ENCODE measurements at places on chromosomes 7 and 10. TPM values are rescaled to one million over a fixed set of nuclear protein-coding genes. Genes with fewer than 3 reads are reported as not detected.

DNA sequence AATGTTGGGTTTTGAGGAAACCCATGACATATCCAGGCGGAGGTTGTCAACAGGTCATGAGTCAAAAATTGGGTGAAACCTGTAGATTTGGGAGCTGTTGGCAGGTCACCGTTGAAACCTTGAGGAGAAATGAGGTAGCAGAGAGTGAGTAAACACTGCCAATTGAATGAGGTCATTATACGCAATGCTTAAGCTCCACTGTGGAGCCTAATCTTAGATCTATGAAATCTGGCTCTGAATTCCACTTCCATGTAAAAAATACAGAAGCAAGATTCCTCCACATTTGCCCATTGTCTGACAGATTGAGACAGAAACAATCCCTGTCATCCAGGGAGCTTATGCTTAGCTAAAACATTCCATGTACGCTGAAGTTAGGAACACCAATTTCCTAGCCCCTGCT lies 76.0 kb upstream of the IL6 start:
- H3K4me1 ChIP-seq, result no peaks in the 10 kb centered on the region
- H3K27ac ChIP-seq, result no peak overlapping the region
- H3K36me3 ChIP-seq, result no peaks in the 10 kb centered on the region
- DNase-seq, result no peak
- H3K27me3 ChIP-seq, result no peaks in the 10 kb centered on the region

GRCh38 chr10:60271319-60272040 lies 118.2 kb downstream of the ANK3 start:
- H3K27me3 ChIP-seq, result no peaks in the 10 kb centered on the region
- no peak overlapping the region for H3K4me3 ChIP-seq
- H3K27ac ChIP-seq, result no peak overlapping the region
- DNase-seq, result no peak
- H3K4me1 ChIP-seq, result no peaks in the 10 kb centered on the region

GRCh38 chr7:26368542-26368941 lies 76.9 kb downstream of the SNX10 start:
- no peak for DNase-seq
- peaks cover 4% of the 10 kb centered on the region for H3K4me1 ChIP-seq
- no peak overlapping the region for H3K27ac ChIP-seq
- H3K4me3 ChIP-seq, result no peak overlapping the region

- no peak for DNase-seq
- H3K36me3 ChIP-seq, result no peaks in the 10 kb centered on the region
- H3K4me3 ChIP-seq, result no peak overlapping the region
- no peak overlapping the region for H3K27ac ChIP-seq
- peaks cover 13% of the 10 kb centered on the region for H3K4me1 ChIP-seq
Measured at GRCh38 chr10:48941427-48942075, 1.9 kb upstream of the LRRC18 start.

DNA sequence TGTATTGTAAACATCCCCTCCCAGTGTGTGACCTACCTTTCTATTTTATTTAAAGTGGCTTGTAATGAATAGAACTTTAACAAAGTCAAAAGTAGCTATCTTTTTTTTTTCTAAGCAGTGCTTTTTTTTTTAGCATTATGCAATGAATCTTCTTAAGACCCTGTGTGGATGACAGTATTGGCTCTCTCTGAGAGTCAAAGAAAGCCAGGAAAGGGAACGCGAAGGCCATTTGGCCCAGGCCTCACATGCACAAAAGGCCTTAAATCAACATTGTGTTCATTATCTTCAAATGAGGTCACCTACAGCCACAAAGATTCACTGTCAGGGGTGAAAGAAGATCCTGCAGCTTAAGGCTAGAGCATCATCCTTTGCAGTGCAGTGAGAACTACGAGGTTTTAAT lies 721.5 kb downstream of the GRID1 start:
- no peaks in the 10 kb centered on the region for H3K27me3 ChIP-seq
- H3K27ac ChIP-seq, result no peak overlapping the region
- DNase-seq, result no peak
- H3K4me1 ChIP-seq, result peaks cover 35% of the 10 kb centered on the region
- H3K4me3 ChIP-seq, result no peak overlapping the region

DNA sequence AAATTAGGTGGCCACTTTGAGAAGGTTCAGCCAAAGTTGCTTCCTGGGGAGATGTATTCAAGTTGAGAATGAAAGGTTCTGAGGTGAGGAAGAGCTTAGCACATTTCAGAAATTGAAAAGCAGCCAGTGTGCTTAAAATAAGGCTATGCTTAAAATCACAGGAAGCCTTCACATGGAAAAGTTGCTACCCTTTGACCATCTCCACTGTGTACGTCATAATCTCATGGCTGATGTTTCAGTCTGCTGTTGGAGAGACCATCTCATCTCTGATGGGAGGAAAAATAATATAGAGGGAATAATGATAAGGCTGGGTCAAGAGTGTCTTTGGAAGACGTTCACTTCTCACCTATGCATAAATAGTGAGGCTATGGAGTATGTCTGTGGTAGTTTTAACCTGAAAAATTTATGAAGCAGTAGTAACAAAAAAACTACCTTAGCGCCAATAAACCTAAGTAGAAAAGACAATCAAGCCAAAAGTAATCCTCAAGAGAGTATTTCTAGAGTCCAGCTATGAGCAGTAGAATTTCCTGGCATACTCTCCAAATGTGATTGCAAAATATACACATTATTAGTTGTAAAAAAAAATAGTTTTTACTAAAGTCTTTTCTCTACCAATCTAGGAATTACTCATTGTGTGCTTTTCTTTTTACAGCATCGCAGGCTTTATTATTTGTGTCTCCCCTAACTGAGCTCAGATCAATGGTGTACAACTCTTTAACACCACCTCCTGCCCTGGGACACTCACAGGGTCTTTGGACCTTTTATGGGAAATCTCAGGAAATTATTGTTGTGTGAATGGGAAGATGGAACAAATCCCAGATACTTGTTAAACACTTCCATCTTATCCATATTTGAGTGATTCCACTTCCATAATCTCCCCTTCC lies 435.2 kb upstream of the LRGUK start:
- no peaks in the 10 kb centered on the region for H3K36me3 ChIP-seq
- H3K4me1 ChIP-seq, result no peaks in the 10 kb centered on the region
- no peak overlapping the region for H3K4me3 ChIP-seq
- no peak for DNase-seq
- H3K27ac ChIP-seq, result no peak overlapping the region
- H3K27me3 ChIP-seq, result no peaks in the 10 kb centered on the region

- no peaks in the 10 kb centered on the region for H3K36me3 ChIP-seq
- H3K27ac ChIP-seq, result no peak overlapping the region
- no peak for DNase-seq
- no peaks in the 10 kb centered on the region for H3K27me3 ChIP-seq
Measured at GRCh38 chr10:2262878-2263277, 525.6 kb upstream of the ADARB2 start.

DNA sequence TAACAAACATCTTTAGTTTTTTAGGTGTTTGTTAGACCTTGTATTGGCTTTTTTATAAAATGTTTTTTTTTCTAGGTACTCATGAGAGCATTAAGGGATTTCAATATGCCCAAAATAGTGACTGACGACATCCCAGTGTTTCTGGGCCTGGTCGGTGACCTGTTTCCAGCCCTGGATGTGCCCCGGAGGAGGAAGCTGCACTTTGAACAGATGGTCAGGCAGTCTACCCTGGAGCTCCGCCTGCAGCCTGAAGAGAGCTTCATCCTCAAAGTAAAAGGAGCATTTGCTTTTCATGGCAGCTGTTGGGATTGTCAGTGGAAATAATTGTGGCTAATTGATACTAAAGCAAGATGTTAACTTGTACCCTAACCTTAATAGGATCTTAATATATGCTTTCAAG lies 161.5 kb downstream of the DNAH11 start:
- H3K27ac ChIP-seq, result no peak overlapping the region
- no peaks in the 10 kb centered on the region for H3K27me3 ChIP-seq
- DNase-seq, result no peak
- H3K4me3 ChIP-seq, result no peak overlapping the region

DNA sequence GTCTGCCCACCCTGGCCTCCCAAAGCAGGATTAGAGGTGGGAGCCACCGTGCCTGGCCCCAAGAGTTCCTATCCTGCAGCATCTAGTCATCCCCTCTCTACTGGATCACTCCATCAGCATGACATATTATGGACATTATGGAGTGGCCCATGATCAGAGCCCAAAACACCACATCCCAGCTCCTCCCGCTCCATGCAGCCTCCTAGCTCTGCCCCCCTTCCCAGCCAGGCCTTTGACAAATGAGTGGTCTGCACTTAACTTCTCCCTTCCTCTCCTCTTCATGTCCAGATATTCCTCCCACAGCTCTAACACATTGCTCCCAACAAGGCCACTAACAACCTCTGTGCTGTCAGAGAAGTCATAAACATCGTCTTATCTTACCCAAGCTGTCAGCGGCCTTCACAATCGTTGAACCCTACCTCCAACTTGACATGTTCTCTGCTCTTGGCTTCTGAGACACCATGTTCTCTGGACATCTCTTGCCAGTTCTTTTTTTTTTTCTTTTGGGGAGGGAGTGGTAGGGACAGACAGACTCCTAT lies 187.6 kb downstream of the NSUN6 start:
- H3K27me3 ChIP-seq, result no peaks in the 10 kb centered on the region
- H3K4me1 ChIP-seq, result no peaks in the 10 kb centered on the region
- H3K4me3 ChIP-seq, result no peak overlapping the region
- no peak overlapping the region for H3K27ac ChIP-seq
- DNase-seq, result no peak

DNA sequence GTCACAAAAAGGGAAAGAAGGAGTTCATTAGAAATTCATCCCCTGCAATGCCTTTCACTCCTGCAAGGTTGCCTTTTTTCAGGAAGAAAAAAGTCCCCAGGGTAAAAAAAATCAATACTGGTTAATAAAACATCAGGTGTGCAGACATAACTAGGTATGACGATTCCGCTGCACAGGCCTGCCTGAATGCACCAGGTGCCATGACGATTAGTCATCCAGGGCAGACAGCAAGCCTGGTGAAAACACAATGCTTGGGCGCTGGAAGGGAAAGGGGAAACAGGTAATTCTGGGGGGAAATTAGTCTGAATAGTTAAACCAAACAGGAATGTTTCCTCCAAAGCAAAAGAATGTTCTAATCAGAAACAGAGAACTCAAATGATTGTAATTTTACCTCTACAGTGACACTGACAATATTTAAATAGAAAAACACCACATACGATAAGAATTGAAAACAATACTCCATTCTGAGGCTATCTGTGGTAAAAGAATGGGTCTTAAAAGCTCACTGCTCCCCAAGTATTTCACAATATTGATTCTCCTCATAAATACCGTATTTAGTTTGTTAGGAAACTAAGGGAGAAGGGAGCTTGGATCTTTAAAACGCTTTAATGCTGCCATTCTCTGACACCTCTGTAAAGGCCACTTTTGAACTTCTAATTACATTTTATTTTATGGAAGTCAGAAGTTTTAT lies 45.2 kb downstream of the VPS41 start:
- DNase-seq, result peak; percentile 54
- H3K4me1 ChIP-seq, result no peaks in the 10 kb centered on the region
- no peak overlapping the region for H3K4me3 ChIP-seq

GRCh38 chr10:119316729-119317097 lies 109.3 kb downstream of the GRK5 start:
- H3K27ac ChIP-seq, result peak overlapping the region; percentile 88
- H3K4me3 ChIP-seq, result no peak overlapping the region
- no peak for DNase-seq
- peaks cover 47% of the 10 kb centered on the region for H3K4me1 ChIP-seq
- no peaks in the 10 kb centered on the region for H3K27me3 ChIP-seq
- no peaks in the 10 kb centered on the region for H3K36me3 ChIP-seq

DNA sequence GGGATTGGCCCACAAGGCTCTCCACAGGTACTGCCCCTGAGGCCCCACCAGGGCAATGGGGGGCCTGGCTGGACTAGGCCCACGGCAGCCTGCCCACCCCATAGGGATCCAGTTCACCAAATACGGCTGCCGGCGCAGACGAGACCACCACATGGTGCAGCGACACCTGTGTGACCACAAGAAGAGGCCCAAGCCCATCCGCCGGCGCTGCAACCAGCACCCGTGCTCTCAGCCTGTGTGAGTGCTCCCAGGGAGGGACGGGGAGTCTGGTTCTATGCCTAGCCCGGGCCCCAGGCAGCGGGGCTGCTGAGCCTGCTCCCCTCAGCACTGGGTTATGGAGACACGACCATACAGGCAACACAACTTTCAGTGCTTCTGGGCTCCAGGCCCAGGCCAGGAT lies 33.2 kb downstream of the TBATA start:
- no peaks in the 10 kb centered on the region for H3K4me1 ChIP-seq
- no peak overlapping the region for H3K27ac ChIP-seq
- H3K36me3 ChIP-seq, result no peaks in the 10 kb centered on the region
- H3K27me3 ChIP-seq, result no peaks in the 10 kb centered on the region
- DNase-seq, result no peak
- no peak overlapping the region for H3K4me3 ChIP-seq

- no peak overlapping the region for H3K4me3 ChIP-seq
- DNase-seq, result peak; percentile 86
- no peak overlapping the region for H3K27ac ChIP-seq
Measured at GRCh38 chr7:39810204-39810642, 139.8 kb upstream of the CDK13 start.

DNA sequence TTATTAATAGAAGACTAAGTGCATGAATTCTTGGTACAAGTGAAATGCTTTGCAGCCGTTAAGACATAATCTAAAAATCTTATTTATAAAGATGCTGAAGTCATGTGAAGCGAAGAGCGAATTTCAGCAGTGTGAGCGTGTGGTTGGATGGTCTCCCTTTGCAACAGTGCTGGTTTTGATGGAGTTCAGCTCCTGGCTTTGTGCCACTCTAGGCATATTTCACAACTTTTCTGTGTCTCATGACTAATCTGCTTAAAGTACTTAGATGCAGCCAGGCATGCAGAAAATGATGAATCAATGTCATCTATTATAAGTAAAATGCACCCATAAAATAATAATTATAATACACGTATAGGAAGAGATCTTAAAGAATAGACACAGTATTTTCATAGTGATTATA lies 107.2 kb upstream of the TCERG1L start:
- no peak overlapping the region for H3K4me3 ChIP-seq
- no peaks in the 10 kb centered on the region for H3K27me3 ChIP-seq
- no peak overlapping the region for H3K27ac ChIP-seq
- no peaks in the 10 kb centered on the region for H3K4me1 ChIP-seq
- H3K36me3 ChIP-seq, result no peaks in the 10 kb centered on the region
- no peak for DNase-seq

SFTPD gene
- polyA plus RNA-seq, result 0.42 TPM

PAPSS2 gene
- polyA plus RNA-seq, result 46.0 TPM

LIPJ gene
- polyA plus RNA-seq, result 0.10 TPM

SLC25A28 gene
- polyA plus RNA-seq, result 50.1 TPM

INHBA gene
- polyA plus RNA-seq, result 2.8 TPM

ASB15 gene
- 0.07 TPM for polyA plus RNA-seq

FAM149B1 gene
- 32.1 TPM for polyA plus RNA-seq

CNTNAP2 gene
- polyA plus RNA-seq, result 12.9 TPM

PDLIM1 gene
- 334 TPM for polyA plus RNA-seq

All from large intestine (tissue), 12 donors.